T-helper 22 cell (primary cell): ENCODE measurements at places on chromosomes 11 and 22.
A peak's percentile ranks its signal among the peaks of the same experiment; 100 is the strongest.

GRCh38 chr11:63683133-63683991, 2.1 kb downstream of the RTN3 start:
- no peak for DNase-seq

DNA sequence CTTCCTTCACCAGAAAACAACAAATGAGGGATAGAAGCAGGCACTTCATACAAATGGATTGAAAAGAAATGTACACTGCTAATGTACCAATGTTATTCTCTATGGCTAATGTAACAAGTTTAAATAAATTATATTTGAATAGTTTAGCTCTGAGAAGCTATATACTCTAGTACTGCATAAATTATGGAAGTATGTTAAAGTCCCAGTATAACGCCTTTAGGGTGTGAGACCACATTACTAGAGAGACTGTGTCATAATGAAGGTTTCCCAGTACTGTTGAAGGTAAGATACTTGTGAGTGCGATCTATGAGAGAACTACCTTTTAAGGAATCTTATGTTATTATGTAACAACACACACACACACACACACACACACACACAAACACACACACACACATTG, 39.8 kb upstream of the GAB2 start:
- DNase-seq, result no peak

DNA sequence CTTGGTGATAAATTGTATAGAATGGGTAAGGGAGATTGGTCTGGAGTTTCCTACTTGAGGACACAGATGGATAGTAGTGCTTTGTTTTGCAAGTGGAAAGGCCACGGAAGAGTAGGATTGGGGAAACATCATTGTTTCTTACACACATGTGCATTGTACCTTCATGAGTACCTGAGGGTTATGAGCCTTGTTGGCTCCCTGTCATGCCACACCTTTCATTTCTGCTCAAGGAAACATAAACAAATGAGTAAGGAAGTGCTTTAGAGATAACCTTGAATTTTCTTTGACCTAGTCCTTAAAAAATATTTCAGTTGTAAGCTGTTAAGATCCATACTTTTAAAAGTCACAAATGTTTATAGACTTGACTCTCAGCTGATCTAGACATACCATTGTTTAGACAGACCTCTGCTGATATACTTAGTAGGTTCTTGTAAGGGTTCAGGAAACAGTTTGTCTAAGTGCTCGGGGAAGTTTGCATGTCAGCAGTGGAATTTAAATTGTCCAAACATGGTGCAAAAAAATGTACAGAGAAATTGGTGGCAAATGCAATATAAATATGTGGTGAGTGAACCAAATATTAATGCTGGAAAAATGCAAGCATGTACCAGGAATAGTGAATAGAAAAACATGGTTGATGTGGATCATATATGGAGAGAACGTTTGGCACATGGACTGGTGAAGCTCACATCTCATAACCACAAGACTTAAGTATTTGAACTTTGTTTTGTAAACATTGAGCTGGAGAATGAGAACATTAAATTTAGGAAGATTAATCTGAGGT, 40.9 kb downstream of the GAS2 start:
- DNase-seq, result no peak

- no peak for DNase-seq
These were observed 220.1 kb upstream of the SORL1-AS1 start for GRCh38 chr11:121672630-121673487.

- no peak for DNase-seq
These were observed 28.0 kb downstream of the MYEOV start for GRCh38 chr11:69321877-69322361.

GRCh38 chr11:91776655-91777054, 448.0 kb upstream of the FAT3 start:
- DNase-seq, result no peak

- DNase-seq, result no peak
These were observed 419.7 kb upstream of the CNTN5 start for GRCh38 chr11:98600786-98601773.

DNA sequence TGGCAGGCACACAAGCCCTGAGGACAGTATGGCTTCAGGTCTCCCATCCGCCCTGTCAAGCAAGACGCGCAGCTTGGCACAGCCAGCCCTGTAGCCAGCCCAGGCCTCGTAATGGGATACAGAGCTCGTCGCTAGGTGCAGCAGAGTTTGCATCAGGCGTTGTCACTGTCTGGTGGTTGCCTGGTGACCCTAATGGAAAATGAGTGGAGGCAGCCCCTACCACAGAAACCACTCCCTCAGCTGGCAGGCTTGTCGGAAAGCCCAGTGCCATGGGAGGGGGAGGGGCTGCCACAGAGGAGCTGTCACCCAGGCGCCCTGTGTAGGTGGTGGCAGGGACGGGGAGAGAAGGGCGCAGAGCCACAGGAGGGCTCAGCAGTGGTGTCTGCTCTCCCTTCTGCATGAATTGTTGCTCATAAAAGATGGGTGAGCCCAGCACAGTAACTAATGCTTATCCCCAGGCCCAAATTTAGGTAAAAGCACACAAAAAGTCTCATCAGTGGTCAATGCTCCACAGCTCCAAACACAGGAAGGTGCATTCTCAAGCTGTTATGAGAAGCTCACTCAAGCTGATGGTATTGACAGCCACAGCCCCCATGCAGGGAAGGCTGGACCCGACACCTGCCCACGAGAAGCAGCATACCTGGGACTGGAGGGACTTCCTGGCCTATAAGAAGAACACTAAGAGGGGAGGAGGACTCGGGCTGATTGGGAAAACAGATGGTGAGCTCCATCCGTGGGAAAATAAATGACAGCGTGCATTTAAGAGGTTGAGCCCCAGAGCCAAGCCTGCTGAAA, 164.6 kb downstream of the ETS1 start:
- peak; percentile 84 for DNase-seq

GRCh38 chr11:119091966-119092879, 7.5 kb downstream of the HMBS start:
- DNase-seq, result no peak

DNA sequence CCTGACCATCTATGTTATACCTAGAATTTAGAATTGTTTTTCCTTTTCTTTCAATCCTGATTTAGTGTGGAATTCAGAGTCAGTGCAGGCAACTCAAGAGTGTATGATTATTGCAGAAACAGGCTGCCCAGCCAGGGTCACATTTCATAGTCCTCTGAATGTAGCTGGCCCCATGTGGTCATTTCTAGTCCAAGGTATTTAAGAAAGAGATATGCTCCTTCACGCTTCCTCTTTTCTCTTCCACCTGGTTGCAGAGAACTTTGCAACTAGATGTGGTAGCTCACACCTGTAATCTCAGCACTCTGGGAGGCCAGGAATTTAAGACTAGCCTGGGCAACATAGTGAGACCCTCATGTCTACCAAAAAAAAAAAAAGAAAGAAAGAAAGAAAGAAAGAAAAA, 27.6 kb upstream of the LDLRAD3 start:
- DNase-seq, result no peak

DNA sequence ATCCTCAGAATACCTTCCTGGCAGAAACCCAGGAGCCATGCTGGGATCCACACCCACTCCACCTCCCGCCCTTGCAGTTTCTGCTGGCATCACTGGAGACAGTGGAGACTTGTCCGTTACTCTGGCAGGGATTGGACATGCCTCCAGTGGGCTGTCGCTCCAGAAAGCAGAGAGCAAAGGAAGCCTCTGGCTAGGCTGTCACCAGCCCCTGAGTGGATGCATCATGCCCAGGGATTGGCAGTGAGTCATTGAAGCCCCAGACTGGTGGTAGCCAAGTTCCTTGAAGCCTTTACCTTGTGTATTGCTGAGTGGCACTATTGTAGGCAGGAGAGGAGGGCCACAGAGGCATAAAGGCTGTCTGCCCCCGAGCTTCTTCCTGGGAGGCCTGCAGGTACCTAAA, 34.8 kb upstream of the E2F8 start:
- no peak for DNase-seq

DNA sequence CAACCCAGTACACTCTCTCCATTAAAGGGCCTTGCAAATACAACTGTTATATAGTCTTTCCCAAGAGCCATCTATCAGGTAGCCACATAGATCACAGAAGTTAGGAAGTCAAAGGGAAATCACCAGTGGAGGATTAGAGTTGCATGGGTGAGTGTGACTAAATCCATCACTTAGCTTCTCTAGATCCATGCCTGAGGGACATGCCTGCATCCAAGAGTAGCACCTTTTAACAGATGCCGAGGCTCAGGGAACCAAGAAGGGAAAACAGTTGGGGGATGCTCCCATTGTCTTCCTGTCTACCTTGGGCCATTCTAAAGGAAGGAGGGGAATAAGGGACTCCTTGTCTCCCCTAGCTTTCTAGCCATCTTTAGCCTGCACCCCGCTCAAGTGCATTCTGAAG, 77.9 kb downstream of the XRRA1 start:
- no peak for DNase-seq

- no peak for DNase-seq
These were observed 4.9 kb downstream of the FEZ1 start for GRCh38 chr11:125491146-125491545.

- no peak for DNase-seq
These were observed 53.8 kb downstream of the CASP12 start for GRCh38 chr11:104844451-104844850.

- DNase-seq, result no peak
These were observed 7.1 kb upstream of the VPREB1 start for GRCh38 chr22:22237521-22237920.

DNA sequence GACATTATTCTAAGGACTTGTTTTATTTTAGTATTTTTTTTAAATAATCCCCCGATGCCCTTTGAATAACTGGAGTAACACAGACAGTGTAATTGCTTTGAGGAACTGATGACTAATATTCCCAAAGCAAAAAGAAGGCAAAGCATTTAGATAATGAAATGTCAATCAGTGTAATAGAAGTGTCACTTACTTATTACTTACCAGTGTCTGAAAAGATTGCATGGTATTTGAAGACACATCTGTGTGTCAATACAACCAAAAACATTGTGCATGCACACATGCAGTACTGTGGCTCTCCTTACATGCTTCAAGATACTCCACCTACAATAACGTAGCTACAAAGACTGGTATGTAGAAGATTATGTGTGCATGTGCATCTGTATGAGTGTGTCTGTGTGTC, 264.0 kb upstream of the ANO5 start:
- no peak for DNase-seq

DNA sequence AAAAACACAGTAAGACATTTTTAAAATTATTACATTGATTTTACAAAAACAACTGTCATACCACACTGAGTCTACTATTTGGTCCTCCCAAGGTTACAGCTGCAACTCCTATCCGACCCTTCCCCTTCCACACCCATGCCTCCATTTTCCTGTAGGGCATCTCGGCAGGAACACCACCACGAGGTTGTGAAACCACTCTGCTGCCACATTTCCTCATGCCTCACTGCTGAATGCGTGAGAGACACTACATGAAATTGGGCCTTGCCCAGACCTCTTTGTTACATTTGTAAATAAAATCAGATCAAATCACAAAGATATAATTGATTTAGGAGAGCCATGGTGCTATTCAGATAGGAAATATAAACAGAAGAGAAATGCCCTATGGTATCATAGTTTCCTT, 2.0 kb downstream of the ARHGAP32 start:
- no peak for DNase-seq

DNA sequence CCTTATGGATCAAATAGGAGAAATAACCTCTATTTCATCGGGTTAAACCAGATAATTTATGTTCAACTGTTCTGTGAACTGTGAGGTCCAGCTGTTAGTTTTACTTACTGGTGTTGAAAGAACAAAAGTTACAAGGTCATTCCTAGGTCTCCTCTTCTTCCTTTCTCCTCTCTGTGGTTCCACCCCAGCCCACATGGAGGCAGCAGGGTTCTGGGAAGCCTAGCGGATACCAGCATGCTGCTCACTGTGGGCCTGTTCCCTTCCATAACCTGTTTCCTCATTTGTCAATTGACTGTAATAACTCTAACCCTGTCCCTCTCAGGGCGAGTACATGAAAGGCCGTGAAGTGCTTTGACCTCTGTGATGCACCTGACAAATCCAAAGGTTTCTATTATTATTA, 27.8 kb downstream of the RELT start:
- DNase-seq, result no peak

GRCh38 chr11:63986932-63987513, 785 bp downstream of the OTUB1 start:
- DNase-seq, result no peak

DNA sequence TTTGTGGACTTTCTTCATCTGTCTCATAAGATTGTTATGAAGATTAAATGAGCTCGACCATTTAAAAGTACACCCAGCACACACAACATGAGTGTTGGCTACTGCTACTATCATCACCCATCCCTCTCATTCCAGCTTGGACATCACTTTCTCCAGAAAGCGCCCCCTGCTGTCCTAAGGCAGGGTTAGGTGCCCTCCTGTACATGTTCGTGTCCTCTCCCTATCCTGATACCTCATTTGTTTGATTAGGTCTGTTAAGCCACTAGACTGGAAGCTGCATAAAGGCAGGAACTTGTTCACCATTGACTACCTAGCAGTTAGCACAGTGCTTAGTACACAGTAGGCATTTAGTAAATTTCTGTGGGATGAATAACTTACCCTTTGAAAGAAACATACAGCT, 85.5 kb downstream of the ENTHD1 start:
- DNase-seq, result no peak

GRCh38 chr11:63911440-63911839, 5.5 kb downstream of the RCOR2 start:
- DNase-seq, result no peak

DNA sequence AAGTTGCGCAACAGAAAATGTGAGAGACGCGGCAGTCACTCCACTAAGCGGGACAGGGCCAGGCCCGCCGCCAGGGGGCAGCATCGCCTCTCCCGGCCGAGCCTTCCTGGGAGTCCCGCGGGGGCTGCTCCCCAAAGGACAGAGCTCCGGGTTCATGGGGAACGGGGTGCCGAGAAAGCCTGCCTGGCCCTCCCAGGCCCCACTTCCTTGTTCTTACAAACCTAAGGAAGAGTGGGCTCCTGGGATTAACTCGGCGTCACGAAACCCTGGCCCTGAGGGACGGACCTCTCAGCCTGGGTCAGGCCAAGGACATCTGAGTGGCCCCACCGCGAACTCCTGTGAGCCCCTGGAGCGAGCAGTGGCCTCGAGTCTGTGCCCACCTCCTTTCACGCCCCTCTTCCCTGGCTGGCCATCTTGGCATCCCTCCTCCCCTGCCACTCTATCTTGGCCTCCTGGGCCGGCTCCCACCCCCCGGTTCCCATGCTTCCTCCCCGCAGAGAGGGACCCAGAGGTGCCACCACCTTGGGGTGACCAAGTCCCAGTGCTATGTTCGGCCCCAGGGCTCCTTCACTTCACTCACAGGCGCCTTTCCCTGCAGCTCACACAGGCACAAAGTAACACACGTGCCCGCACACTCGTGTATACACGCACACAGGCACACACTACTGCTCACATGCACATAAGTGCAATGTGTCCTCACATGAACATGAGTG, 99.9 kb upstream of the FGF3 start:
- peak; percentile 20 for DNase-seq

GRCh38 chr11:96267496-96268032, 75.4 kb downstream of the MAML2 start:
- DNase-seq, result peak; percentile 6

DNA sequence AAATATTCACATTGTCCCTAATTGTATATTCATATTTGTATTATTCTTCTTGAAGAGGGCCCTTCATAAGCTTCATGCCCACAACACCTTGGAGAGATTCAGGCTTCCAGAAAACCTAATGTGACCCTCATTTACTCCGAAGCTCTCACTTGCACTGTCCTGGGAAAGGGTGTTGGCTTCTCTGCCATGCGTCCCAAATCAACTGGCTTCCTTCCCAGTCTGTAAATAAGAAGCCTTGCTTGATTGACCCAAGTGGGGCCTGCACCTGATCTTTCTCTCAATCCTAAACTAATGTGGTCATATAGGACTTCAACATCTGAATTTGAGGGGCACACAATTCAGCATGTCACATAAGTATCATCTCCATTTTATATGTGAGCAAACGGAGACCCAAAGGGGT, 40.5 kb upstream of the ZBTB16 start:
- DNase-seq, result no peak

- DNase-seq, result no peak
These were observed 220.4 kb upstream of the RAG2 start for GRCh38 chr11:36818410-36818809.
